ENCODE measurements at places on chromosomes 13 and 19.

DNA sequence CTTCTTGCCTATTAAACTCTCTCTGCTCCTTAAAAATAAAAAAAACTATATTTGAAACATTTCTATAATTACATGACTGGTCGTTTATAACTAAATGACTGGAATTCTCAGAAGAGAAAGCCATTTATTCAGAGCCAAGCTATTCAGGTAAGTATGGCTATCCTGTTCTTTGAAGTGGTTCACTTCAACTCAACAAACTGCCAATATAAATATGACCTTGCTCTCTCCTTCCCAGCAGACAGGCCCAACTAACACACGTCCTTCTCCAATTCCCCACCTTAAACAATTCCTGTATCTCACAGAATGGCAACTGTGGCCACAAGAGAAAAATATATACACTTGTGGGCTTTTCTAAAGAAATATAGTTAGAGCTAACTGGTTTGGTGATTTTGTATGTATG lies 153.9 kb downstream of the MIPEP start:
- DNase-seq: no peak

DNA sequence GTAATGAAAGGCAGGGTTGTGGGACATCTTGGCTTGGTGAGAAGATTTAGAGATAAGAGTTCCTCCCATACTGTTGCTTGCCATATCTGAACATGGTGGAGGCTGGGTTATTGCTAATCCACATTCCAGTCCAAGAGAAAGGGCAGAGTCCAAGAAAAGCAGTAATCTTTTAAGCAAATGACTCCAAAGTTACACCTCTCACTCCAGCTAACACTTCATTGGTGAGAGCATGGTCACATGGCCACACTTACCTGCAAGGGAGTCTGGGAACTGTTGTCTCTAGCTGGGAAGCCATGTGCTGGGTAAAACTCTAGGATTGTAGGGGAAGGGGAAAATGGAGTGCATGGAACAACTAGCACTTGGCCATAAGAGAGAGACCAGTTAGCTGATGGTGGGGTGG lies 5.6 kb downstream of the C19orf81 start:
- no peak for DNase-seq

GRCh38 chr13:24502533-24503378 lies 9.8 kb downstream of the PARP4 start:
- no peak for DNase-seq

DNA sequence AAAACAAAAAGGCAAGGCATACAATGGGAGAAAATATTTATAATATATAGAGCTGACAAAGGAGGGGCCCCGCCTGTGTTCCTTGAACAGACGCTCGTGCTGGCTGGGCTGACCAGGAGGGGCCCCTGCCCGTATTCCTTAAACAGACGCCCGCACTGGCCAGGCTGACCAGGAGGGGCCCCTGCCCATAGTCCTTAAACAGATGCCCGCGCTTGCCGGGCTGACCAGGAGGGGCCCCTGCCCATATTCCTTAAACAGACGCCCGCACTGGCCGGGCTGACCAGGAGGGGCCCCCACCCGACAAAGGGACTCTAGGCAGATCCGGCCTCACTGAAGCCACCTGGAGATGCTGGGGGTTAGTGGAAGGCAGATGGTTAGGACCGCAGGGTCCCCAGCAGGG lies 9.3 kb downstream of the ADPRHL1 start:
- no peak for DNase-seq

DNA sequence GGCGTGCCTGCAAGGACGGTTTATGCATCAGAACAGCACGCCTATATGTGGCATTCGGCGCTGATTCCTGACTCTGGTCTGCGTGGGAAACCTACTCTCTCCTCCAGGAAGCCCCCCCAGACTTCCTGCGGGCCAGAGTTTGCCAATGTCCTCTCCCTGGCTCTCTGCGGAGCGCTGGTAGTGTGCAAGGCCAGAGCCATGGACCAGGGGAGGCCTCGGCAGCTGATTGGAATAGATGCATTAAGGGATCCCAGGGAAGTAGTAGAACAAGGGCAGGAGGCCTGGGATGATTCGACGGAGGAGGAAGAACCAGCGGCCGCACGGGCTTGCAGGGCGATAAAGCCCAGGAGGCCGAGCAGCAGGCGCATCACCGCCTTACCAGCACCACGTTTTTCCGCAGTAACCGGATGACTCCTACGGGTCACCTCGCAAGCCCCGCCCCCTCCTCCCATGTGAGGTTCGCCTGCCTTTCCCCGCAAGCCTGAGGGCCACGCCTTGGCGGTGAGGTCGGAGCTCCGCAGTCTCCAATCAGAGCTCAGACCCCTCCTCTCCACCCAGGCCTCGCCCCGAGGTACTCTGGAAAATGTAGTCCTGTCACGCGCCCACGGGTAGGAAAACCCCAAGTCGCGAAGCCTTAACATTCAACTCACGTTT lies 5.0 kb downstream of the CLEC11A start:
- peak; percentile 85 for DNase-seq

DNA sequence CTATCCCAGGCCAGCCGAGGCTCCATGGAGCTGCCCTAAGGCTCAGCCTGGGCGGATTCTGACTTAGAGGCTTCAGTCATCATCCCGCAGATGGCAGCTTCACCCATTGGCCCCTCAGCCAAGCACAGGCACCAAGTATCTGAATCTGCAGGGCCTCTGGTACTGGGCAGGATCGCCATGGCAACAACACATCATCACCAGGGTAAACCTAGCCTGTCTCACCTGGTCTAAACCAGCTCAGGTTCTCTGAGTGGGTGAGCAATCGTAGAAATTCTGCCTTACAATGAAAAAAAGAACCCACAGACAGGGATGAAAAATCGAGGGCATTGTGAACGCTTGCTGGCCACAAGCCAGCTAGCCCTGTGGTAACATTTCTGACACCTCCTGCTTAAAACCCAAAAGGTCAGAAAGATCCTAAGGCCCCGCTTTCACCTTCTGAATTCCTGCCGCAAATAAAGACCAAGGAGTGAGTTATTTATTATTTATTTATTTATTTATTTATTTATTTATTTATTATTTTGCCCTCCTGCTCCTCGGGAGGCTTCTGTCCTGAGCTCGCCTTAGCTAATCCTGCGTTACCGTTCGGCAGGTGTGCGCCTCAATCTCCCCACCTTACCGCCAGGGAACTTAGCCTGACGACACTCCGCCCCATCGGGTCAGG lies 12.0 kb upstream of the CEACAM21 start:
- DNase-seq: no peak

DNA sequence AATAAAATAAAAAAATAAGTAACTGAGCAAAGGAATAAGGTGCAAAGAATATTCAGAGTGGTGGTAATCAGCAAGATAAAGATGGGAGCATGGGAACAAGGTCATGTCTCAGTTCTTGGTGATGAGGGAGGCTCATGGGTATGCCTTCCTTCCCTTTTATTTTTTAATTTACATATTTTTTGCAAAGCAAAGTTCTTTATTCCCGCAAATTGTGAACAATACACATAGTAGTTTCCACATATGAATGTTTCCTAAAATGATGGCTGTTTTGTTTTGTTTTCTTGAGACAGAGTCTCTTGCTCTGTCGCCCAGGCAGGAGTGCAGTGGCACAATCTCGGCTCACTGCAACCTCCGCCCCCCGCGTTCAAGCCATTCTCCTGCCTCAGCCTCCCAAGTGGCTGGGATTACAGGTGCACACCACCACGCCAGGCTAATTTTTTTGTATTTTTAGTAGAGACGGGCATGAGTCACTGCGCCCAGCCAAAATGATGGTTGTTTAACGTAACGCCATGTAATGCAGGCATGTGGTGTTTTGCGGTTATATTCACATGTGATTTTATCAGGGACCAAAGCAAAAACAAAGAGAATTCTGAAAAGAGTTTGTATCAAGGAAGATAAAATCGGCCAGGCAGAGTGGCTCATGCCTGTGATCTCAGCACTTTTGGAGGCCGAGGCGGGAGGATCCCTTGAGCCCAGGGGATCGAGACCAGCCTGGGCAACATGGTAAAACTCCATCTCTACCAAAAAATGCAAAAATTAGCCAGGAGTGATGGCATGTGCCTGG lies 4.5 kb upstream of the ADGRE2 start:
- no peak for DNase-seq

GRCh38 chr19:13079542-13079986 lies 23.1 kb downstream of the LYL1 start:
- no peak for DNase-seq

DNA sequence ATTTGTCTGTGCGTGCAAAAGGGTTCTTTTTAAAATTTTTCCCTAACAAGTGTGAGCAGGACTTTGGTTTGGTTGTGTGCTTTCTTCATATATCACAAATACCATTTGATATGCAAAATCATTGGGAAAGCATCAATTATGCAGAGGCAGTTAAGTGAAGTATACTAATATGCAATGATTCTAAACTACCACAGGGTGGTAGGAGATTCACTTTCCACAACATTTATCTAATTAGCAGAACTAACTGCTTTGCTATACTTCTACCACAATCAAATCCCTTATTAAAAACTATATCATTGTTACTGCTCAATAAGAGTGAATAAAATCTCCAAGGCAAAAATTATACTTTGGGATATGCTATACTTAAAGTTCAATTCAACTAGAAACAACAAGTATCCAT lies 2738.9 kb upstream of the PCDH20 start:
- DNase-seq: no peak

DNA sequence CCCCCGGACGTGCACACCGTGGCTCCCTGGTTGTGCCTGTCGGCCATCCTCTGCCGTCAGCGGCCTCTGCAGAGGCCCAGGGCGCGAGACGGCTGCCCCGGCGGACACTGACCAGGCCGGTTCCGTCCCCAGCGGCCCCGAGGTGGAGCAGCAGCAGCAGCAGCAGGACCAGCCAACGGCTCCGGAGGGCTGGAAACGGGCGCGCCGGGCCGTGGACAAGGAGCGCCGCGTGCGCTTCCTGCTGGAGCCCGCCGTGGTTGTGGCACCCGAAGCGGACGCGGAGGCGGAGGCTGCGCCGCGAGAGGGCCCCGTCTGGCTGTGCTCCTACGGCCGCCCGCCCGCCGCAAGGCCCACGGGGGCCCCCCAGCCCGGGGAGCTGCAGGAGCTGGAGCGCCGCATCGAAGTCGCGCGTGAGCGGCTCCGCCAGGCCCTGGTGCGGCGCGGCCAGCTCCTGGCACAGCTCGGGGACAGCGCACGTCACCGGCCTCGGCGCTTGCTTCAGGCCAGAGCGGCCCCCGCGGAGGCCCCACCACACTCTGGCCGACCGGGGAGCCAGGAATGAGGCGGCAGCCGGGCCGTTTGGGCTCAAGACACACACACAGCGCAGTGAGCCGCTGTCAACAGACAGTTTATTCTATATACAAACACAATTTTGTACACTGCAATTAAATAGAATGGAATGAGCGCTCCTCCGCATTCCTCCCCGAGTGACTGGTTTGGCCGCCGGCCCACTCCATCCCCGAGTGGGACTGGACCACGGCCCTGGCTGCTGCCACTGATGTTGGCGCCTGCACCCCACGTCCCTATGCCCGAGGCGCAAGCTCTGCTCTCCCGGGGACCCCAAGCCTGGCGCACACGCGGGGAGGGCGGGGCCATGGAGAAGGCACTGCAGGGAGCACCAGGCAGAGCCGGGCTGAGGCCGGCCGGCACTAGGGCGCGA lies 9.1 kb downstream of the GRIN3B start:
- no peak for DNase-seq

DNA sequence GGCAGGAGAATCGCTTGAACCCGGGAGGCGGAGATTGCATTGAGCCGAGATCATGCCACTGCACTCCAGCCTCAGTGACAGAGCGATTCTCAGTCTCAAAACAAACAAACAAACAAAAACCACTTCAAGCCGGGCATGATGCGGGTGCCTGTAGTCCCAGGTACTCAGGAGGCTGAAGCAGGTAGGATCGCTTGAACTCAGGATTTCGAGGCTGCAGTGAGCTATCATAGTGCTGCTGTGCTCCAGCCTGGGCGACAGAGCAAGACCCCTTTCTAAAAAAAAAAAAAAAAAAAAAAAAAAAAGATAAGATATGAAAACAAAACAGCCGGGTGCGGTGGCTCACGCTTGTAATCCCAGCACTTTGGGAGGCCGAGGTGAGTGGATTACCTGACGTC lies 12.9 kb downstream of the PPP1R14A start:
- DNase-seq: no peak

DNA sequence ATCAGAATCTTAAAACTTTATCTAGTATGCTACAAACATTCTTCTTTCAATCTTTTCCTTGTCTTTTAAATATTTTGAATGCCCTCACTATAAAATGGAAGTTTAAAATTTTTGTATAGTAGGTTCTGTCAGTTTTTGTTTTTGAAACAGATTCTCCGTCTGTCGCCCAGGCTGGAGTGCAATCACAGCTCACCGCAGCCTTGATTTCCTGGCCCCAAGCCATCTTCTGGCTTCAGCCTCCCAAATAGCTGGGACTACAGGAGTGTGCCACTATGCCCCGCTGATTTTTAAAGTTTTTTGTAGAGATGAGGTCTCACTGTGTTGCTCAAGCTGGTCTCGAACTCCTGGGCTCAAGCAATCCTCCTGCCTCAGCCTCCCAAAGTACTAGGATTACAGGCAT lies 20.7 kb downstream of the PHF11 start:
- no peak for DNase-seq

- DNase-seq: no peak
Observed at GRCh38 chr19:37855098-37855497, 51.3 kb downstream of the WDR87 start.

- DNase-seq: no peak
Observed at GRCh38 chr19:4594201-4594600, 34.7 kb upstream of the SEMA6B start.

DNA sequence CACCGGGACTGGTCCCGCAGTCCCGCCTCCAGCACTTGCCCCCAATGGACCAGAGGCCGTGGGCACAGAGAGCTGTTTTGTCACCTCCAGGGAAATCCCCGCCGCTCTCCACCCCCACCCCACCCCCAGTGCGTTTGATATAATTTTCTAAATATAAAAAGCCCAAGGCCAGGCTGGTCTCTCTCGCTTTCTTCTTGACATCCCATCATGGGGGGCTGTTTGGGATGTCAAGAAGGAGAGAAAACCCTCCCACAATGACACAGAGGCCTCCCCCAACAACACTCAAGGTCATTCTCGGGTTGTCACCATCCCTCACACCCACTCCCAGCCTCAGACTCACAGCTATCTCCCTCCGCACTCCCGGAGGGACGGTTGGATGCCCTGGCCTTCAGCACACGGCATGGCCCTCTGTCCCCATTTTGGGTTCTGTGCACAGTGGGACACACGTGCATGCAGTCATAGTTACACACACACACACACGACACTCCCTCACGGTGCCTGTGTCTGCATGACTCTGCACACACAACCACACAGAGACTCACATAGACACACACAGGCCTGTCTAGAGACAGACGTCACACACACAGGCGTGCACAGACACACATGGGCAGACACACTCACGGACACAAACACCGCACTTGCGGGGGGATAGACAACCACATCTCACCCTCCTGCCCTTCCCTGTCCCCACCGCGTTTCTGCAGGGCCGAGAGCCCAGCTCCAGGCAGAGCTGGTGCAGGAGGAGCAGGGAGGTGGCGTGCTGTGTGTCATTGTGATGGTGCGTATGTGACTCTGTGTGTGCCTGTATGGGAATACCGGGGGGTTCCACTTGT lies 4.8 kb upstream of the NFIC start:
- no peak for DNase-seq

GRCh38 chr13:114244637-114245036 lies 9.9 kb downstream of the CDC16 start:
- DNase-seq: no peak

GRCh38 chr19:362683-363082 lies 18.1 kb upstream of the MIER2 start:
- no peak for DNase-seq

Data from thymus (tissue), 14 donors.